ENCODE measurements at places on chromosomes 2 and 18.

DNA sequence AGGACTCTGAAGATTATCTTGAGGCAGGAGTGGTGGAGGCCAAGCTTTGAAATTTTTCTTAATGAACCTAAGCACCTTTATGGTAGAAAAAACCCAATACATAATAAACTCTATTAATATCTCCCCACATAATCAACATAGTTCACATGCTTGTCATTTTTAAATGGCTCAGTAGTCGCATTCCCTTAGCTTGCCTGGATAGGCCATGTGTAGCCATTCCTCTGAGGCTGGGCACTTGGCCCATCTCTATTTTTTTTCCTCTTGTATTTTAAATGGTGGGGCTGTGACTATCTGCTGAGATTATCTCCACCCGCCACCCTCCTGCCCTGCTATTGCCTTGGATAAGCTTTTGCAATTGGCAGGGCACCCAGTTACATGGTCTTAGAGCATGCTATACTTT is 143.1 kb downstream of the FHOD3 start:
- DNase-seq: no peak

DNA sequence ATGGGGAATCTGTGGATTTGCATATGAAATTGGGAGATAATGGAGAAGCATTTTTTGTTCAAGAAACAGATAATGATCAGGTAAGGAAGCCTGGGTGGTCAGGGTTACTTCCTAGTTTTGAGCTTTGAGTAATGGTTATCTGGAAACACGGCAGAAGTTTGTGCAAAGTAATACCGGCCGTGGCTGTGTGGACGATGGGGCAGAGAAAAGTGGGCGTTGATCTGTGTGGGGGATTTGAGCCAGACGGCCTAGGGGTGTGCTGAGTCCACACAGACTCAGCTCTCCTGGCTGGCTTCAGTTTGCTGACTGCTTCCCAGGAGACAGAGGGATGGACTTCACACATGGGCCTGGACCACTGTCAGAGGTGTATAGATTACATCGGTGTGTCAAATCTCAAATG is 21.3 kb downstream of the LPIN1 start:
- no peak for DNase-seq

DNA sequence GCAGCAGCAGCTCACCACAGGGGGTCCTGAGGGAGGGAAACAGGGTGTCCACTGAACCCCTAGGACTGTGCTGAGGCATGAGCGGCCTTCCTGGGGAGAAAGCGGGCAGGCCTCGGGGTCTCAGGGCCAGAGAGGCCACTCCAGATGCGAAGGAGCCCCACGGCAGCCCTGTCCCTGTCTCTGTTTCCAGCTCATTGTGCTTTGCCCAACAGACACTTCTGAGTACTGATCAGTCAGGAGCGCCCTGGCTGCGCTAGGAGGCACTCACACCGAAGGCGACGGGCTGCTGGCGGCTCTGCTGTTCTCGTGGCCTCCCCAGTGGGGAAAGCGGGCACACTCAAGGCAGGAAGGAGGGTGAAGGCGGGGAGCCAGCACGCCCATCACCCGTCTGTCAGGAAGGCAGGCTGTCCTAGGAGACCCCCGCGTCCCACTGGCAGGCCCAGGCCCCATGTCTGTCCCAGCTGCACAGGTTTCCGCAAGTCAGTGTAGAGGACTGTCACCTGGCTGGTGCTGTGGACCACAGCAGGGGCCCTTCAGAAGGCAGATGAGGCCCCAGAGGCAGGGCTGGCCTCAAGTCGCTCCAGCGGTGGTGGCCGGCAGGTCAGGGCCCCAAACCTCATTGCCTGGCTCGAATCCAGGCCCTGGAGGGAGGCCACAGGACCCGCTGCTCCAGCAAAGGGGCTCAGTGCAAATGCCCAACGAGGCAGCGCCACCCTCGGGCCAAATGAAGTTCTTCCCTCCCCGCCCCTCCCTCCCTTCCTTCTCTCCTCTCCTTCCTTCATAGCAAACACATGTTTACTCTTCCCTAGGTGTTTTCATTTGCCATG is 6.8 kb downstream of the ESPNL start:
- DNase-seq: peak; percentile 80

DNA sequence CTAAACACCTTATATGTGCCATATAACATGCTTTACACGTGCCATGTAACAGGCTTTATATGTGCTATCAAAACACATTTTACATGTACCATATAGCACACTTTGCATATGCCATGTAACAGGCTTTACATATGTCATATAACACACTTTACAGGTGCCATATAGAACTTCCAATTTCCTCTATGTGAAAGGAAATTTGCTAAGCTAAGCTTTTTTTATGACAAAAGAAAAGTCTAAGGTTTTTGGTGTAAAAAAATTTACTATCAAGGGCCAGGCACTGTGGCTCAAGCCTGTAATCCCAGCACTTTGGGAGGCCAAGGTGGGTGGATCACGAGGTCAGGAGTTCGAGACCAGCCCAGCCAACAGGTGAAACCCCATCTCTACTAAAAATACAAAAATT is 136.5 kb downstream of the AKAIN1 start:
- DNase-seq: no peak

DNA sequence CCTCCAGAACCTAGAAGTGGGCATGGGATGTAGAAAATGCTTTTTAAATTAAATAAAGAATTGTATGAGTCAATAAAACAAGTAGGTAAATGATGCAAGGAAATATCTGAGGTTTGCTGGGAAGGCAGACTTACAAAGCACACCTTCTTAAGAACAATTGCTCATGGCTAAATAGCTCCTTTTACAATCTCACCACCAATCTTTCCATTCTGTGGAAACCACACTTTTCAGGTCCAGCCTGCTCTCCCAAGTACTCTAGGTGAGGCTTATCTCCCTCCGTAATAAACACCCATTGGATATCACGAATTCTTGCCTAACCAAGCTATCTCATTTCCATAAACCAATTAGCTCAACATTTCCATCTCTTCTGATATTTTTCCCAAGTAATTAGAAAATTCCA is 91.5 kb upstream of the SLC8A1 start:
- DNase-seq: no peak

GRCh38 chr2:138534791-138535190 is 33.2 kb downstream of the SPOPL start:
- no peak for DNase-seq

DNA sequence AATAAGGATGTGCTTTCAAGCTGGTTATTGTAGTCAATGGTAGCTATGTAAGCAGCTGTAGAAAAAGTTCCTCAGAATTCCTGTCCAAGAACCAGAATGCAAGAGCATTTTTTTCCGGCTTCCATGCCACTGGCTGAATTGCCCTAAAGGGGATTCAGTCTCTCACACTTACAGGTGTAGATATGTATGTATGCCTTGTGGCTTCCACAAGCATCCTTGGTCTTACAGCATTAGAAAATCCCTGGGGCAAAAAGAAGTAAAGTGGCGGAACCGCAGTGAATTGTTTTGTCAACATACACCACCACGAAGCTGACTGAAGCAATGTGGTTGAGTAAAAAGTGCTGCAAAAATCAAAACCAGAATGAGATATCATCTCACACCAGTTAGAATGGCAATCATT is 54.6 kb downstream of the FANCL start:
- no peak for DNase-seq

All from HuH-7.5 (cell line).